ENCODE measurements at places on chromosomes 11 and 22.
A peak's percentile ranks its signal among the peaks of the same experiment; 100 is the strongest.

GRCh38 chr11:103364687-103365086 is 255.5 kb downstream of the DYNC2H1 start:
- DNase-seq = peak; percentile 11

GRCh38 chr11:18222814-18223421 is 13.7 kb downstream of the SAA4 start:
- DNase-seq = no peak

GRCh38 chr11:57279116-57279515 is 42.1 kb upstream of the APLNR start:
- no peak for DNase-seq

DNA sequence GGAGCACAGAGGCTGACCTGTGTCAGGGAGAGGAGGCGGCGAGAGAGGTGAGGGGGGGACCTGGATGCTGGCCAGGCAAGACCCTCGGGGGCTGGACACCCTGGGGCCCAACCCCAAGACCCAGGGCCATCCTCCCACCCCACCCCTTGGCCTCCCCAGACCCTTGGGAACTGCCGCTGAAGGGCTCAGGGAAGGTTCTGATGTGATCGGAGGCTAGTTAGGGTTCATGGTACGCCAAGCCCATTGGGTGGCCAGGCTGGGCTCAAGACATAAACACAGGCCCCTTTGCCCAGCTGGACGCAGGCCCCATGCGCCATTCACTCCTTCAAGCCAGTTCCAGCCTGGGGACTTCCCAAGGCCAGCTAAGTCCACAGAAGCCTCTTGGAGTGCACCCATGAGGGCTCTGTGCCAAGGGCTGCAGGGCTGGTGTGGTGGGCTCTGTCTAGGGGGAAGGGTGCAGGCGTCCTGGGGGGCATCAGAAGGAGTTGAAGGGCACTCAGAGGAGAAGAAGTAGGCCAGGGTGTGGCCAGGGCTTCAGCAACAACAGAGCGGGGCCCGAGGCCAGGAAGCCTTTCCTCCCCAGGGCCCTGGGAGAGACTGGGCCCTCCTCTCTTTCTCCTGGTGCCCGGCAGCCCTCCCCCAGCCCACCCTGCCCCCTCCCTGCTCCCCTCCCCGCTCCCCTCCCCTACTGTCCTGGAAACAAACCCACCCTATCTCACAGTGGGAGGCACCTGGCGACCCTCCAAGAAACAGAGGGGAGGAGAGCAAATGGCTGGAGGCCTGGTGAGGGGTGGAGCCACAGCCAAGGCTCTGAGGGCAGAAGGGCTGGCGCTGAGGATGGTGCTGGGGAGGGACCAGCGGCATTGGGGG is 12.9 kb downstream of the TSPAN32 start:
- DNase-seq = peak; percentile 84

GRCh38 chr11:114026355-114026754 is 33.2 kb upstream of the ZBTB16 start:
- DNase-seq = no peak

DNA sequence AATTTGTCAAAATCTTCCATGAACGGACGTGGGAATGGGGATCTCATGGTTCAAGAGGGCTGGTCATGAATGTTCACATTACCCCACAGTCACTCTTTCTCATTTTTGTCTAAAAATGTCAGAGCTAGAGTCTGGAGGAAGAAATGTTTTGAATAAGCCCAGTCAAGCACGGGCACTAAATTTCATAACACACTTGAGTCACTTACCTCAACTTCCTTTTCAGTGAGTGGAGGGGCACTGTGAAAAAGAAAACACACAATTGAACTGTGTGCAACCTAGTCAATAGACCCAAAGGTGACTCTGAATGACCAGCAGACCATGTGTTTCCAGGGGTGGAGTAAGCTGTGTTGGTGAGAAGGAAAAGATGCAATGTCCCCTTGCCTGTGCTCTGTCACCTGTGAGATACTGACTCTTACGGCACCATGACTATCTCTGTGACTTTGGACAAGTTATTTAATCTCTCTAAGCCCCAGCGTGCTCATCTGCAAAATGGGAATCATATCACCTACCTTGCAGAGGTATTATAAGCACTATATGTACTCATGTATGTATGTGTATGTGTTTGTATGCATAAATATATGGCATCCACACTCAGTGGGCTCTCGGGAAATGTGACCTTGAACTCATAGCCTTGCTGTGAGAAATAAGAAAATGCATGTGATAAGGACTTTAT is 38.2 kb upstream of the LYVE1 start:
- DNase-seq = no peak

DNA sequence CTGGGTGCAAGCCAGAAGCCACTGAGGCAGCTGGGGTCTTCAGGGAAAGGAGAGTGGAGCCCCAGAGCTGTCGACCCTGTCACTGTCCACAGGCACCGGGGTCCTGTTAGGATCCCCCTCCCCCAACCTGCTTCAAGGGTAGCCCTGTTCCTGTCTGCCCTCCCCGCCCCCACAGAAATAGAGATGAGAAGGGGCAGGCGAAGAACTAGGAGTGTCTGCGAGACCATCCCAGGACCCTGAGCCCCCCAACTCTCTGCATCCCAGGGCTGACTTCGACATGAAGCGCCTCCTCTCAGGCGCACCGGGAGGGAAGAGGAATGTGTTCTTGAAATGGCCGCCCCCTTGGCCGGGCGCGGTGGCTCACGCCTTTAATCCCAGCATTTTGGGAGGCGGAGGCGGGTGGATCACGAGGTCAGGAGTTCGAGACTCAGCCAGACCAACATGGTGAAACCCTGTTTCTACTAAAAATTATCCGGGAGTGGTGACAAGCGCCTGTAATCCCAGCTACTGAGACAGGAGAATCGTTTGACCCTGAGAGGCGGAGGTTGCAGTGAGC is 607 bp upstream of the ZNF70 start:
- DNase-seq = no peak

DNA sequence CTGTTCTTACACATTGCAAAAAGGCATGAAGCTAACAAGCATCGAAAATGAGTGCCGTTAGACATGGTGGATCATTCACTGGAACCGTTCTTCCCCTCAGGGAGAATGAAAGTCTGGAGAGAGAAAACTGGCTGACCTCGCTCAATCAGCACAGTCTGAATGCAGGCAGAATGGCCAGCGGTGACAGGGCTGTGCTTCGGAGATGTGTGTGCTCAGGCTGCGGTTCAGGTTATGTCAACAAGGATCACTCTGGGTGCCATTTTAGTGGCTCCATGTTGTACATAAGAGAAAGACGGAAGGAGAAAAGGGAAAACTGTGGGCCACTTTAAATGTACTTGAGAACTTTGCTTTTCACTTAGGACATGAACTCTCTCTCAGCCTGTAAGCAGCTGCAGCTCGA is 749.8 kb upstream of the ARHGAP42 start:
- no peak for DNase-seq

DNA sequence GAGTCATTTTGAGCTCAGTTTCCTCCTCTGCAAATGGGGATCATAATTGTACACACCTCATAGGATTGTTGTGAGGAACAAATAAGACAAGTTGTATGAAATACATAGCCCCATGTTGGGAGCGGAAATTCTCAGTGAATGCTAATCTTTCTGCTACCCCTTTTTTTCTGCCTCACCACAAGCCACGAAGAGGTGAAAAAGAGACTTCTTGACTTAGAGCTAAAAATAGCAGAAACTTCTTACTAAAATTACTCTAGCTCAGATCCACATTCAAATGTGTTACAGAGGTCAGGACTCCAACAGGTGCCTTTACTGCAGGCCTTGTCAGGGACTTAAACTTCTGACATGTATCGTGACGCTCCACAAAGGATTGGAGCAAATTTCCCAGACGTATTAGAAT is 128.5 kb downstream of the MIAT start:
- no peak for DNase-seq

DNA sequence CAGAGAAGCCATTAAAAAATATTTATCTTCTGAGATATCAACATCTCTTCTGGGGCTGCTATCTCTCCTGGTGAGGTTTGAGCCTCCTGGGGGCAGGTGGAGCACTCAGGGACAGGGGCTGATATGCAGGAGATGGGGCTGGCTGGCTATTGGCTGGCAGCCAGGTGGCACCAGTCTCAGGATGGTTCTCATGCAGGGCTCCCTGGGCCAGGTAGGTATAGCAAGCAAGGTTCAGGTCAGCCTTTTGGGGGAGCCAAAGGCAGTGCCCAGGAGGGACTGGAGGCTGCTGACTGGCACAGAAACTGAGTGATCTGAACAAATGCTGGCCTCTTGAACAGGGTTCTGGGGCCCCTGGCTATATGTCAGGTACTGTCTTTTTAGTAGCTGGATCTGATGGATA is 29.7 kb upstream of the EMSY start:
- no peak for DNase-seq

- no peak for DNase-seq
These were observed 670.9 kb downstream of the BRD1 start for GRCh38 chr22:49156662-49157285.

- no peak for DNase-seq
These were observed 177.4 kb downstream of the BUD13 start for GRCh38 chr11:116595305-116595880.

GRCh38 chr22:38753948-38754750 is 1.6 kb downstream of the SUN2 start:
- DNase-seq = no peak

DNA sequence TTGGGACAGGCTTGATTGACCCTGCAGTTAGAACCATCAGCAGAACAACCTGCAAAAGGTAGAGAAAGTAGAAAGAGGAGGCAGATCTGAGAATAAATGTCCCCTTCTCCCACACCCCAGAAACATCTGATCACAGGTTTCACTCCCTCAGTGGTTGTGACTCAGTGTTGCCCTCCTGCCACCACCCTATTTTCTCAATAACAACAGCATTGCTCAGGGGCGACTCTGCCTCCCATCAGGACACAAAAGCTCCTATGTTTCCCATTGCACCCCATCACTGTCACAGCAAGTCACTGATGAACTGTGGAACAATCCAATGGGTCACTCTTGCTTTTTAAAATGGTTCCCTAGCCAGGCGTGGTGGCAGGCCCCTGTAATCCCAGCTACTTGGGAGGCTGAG is 110.2 kb downstream of the RASSF10 start:
- DNase-seq = no peak

- DNase-seq = no peak
These were observed 116.4 kb downstream of the CASP12 start for GRCh38 chr11:104781719-104782376.

GRCh38 chr22:45540122-45540521 is 37.4 kb downstream of the FBLN1 start:
- no peak for DNase-seq

DNA sequence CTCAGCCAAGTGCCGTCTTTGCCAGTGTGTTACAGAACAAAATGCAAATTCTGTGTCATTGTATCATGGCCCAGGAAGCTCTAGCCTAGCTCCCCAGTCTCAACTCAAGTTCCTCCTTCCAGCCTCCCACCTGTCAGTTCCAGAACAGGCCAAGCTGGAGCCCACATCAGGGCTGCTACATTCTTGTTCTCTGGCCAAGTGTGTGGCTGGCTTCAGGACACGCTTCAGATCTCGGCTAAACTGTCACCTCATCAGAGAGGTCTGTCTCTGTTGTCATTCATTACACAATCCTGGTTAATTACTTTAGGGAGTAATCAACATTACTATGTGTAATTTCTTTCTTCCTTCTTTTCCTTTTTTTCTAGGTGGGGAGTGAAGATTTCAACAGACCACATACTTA is 347.0 kb upstream of the SYN3 start:
- no peak for DNase-seq

- DNase-seq = no peak
These were observed 33.8 kb downstream of the ZNF280B start for GRCh38 chr22:22474733-22475132.

GRCh38 chr11:25755918-25756584 is 575.9 kb upstream of the ANO3 start:
- no peak for DNase-seq

DNA sequence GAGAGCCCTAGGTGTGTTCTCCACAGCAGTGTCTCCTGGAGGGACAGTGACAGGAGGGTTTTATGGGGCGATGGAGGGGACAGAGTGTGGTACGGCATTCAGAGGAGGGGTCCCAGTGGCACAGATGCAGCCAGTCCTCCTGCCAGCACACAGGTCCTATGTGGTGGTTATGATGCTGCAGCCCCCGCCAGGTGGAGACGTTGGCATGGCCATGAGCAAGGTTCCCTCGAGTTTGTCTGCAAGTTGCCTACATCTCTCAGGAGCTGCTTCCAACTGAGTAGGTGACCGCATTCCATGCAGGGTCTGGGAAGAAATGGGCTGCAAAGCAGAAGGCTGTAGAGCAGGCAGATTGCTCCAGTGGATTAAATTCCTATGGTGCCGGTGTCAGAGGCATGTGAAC is 646.0 kb downstream of the TBC1D22A start:
- no peak for DNase-seq

DNA sequence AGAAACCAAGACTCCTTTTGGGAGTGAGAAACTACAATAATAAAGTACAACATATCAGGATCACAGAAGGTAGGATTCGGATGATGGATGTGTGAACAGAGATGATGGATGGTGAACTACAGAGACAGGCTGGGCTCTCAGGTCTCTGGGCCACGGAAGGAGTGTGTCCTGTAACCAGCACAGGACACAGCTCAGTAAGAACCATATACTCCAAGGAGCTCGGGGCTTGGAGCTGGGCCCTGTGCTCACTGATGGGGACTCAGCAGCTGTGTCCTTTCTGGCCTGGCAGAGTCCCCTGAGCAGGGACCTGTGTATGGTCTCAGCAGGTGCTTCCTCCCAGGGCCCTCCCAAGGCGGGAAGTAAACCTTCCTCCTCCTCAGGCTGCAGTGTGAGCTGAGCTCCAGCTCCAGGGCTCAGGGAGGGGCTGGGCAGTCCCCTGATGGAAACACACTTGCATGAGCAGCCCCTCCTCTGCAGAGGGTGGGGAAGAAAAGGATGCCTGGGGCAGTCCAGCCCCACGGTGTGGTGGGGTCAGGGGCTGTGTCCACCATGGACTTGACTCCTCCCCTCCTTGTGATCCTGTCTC is 39.8 kb upstream of the TOP3B start:
- DNase-seq = no peak

DNA sequence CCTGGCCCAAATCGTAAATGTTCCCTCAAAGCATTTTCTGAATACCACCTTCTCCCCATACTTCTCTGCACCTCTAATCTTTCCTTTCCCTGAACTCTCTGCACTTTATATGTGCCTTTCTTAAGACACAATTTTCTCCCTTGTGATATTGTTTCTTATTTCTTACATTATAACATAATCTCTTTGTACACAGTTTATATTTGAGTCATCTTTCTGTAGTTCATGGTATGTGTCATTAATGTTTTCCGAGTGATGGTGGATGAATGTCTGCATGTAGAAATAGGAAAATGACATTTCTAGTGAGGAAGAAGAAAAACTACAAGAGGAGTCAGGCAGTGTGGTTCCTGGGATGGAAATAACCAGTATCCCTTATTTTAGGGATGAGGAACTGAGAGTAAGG is 5.5 kb downstream of the ACRV1 start:
- DNase-seq = no peak

DNA sequence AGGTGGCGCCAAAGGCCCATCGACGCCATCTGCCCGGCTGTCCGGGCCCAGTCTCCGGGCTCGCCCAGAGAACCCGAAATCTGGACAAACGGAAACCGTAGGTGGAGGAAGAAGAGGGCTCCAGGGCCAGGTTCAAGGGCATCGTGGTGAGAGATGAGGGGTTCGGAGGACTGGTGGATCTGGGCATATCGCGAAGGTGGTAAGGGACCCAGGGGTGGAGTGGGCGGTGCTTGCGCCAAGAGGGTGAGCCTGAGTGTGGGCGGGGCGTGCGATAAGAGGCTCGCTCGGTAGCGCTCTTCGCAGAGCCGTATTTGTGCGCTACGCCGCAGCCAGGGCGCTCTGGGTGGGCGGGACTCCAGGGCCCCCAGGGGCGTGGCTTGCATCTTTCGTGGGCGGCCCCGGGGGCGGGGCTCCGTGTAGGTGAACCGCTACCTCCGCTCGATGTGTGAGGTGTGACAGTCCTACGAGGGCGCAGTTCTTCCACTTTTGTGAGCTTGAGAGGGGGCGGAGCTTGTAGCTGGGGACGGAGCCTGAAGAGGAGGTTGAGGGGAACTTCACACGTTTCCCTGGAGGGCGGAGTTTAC is 4.8 kb downstream of the CD248 start:
- peak; percentile 90 for DNase-seq

Measured in AG20443 (cell line).